ENCODE measurements at places on chromosomes 11 and 22.

DNA sequence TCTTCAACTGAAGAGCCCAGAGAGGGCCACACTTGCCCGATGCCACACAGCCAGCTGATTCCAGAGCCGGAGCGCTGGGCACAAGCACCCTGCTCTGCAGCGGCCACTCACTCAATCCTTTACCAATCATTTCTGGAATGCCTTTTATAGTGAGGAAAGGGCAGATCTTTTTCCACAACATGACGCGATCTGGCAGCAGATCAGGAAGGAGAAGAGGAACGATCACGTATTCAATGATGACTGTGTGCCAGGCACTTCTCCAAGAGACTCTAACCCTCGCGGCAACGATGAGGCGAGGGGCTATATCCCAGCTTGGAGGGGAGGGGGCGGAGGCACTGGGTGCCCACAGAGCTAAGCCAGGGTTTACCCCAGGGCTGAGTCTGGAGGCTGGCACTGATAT lies 56.3 kb upstream of the TCF20 start:
- no peak for DNase-seq

- DNase-seq = no peak
These were observed 47.1 kb downstream of the ADM start for GRCh38 chr11:10351765-10352641.

DNA sequence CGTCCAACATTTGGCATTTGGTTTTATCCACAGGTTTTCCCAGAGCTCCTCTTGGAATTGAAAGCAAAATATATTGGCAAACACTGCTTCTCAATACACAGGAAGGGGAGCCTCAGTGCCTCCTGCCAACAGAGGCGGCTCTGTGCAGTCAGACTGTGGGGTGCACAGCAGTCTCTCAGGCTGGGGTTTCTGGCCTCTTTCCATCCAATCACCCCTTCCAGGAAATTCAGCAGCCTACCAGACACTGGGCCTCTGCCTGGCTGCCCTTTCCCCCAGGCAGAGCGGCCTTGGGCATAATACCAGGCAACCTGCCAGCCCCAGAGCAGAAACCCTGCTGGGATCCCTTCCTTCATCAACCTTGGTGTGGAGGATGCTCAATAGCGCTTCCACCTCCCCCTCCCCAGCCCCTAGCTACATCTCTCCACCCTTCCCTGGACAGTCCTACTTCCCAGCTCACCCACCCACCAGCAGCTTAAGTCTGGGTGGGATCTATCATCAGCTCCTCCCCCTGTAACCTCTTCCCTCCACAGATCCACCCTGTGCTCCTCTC lies 17.8 kb upstream of the RAPSN start:
- no peak for DNase-seq

- no peak for DNase-seq
These were observed 5.2 kb upstream of the RAB1B start for GRCh38 chr11:66263231-66263630.

DNA sequence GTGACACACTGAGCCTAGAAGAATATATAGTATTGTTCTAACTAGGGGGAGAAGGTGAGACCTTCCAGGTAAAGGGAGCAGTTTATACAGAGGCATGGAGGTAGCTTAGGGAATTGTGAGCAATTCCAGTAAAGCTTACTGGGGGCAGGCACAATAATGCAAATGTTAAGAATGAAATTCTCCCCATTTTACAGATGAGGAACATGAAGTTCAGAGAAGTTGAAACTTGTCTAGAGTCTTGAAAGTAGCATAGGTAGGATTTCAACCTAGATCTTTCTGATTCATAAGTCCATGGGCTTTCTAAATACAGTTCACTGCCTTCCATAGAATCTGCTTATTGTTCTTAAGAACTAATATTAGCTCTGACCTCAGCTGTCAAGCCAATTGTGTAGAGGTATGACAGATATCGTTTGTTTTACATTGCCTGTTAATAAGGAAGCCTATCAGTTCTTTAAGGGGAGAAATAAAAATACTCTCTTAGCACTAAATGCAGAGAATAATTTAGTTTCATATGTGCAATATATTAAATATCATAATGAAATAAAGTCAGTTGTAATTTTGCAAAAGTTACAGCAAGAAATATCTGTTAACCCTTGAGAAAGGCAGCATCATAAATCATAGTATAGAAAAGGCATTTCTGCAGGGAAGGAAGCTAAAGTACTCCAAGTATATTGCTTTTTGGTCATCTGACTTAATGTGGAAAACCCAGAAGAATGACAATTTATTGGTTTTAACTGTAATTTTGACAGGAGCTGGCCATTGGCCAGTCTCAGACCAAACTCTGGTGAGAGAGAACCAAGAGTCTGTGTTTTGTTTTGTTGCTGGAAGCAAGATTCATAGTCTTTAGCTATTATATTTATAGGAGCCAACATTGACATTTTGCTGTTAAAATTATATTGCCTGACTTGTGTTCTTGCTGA lies 181.8 kb downstream of the UVRAG start:
- DNase-seq = no peak

DNA sequence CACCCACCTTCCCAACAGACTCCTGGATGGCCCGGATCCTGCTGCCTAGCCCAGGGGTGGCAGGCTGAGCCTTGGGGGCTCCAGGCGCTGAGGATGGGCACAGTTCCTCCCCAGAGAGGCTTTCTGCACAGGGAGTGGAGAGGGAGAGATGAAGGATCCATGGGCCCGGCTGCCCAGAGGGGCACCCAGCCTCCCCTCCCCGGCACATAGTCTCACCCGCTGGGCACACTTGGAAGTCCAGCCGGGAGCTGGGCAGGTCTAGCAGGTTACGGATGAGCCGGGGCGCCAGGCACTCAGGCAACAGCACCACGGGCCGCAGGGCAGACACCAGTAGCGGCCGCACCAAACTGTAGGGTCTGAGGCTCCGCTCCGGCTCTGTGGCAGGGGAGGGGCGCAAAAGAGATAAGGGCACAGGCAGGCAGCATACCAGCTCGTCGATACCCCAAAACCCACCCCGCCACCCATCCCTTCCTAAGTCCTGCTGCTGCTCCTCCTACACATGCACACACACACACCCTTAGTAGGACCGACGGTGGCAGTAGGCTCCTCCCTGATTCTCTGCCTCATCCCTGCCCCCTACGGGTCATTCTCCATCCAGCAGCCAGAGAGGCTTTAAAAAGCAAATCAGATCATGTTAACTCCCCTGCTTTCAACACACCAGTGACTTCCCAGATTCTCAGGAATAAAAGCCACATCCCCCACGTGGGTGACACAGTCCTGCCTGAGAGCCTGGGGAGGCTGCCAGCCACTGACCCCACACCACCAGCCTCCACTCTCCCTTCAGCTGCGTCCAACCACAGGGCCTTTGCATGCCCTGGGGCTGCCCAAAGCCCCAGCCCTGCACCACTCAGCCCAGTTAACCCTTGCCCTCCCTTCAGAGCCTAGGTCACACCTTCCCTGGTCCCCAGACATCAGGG lies 6.5 kb upstream of the MFNG start:
- DNase-seq = peak; percentile 24

DNA sequence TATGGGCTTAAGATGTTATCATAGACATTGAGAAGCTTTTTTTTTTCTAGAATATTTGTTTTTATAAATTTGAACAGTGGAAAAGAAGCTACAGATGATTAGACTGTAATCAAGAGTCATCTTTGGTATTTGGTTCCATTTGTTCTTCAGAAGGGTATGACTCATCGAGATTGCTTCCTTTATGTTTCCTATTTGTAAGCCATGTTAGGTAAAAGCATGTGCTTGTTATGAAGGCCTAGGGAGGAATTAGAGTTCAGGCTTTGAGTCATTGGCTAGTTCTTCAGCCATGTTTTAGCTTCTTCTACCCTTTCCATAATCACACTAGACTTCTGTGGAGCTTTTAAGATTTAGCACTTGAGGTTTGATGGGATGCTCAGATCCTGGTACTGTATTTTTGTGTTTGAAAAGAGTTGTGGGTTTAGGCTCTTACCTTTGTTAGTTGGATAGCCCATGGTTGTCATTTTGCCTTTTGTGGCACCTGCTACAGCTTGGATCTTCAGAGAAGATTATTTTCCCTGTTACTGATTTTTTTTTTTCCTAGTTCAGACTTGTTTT lies 44.3 kb downstream of the POLD3 start:
- DNase-seq = no peak

DNA sequence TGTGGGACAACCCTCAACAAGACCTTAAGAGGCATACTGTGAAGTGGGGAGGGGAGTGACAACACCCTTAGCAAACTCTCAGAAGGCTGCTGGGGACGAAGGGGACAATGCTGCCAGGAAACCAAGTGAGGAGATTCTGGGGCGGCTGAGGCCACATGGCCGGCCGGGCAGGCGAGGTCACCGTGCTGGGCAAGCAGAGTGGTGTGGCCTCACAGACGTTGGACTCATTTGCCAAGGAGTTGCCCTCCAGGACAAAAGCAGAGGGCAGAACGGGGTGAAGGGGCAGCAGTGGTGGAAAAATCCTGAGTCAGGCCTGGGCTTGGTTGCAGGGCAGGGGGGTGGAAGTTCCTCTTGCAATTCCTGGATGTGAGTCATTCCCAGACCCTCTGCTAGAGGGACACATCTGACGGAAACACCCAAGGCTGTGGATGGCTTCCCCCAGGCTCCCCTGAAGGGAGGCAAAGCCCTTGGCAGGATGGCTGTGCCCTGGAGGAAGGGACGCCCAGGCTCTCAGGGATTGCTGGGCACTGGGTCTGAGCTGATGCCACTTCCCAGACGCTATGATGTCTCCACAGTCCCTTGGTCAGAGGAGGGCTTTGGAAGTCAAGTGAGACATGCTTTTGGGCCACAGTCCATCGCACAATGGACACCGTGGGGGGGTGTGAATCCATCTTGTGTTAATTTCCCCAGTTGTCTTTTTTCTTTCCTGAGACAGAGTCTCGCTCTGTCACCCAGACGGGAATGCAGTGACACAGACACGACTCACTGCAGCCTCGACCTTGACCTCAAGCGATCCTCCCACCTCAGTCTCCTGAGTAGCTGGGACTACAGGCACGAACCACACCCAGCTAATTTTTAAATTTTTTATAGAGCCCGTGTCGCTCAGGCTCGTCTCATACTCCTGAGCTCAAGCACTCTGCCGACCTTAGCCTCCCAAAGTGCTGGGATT lies 16.2 kb upstream of the SHANK3 start:
- no peak for DNase-seq

- no peak for DNase-seq
These were observed 17.4 kb downstream of the LRFN4 start for GRCh38 chr11:66874232-66874631.

GRCh38 chr11:120966840-120967239 lies 57.1 kb upstream of the TBCEL start:
- DNase-seq = no peak

DNA sequence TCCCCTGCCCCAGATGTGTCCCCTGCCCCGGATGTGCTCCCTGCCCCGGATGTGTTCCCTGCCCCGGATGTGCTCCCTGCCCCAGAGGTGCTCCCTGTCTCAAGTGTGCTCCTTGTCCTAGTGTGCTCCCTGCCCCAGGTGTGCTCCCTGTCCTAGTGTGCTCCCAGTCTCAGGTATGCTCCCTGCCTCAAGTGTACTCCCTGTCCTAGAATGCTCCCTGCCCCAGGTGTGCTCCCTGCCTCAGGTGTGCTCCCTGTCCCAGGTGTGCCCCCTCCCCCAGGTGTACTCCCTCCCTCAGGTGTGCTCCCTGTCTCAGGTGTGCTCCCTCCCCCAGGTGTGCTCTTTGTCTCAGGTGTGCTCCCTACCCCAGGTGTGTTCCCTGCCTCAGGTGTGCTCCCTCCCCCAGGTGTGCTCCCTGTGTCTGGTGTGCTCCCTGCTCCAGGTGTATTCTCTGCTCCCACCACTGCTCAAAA lies 48.7 kb upstream of the RASD2 start:
- no peak for DNase-seq

GRCh38 chr11:83717537-83717936 lies 431.4 kb upstream of the CCDC90B start:
- DNase-seq = no peak

GRCh38 chr11:61927501-61927900 lies 10.1 kb upstream of the RAB3IL1 start:
- no peak for DNase-seq

DNA sequence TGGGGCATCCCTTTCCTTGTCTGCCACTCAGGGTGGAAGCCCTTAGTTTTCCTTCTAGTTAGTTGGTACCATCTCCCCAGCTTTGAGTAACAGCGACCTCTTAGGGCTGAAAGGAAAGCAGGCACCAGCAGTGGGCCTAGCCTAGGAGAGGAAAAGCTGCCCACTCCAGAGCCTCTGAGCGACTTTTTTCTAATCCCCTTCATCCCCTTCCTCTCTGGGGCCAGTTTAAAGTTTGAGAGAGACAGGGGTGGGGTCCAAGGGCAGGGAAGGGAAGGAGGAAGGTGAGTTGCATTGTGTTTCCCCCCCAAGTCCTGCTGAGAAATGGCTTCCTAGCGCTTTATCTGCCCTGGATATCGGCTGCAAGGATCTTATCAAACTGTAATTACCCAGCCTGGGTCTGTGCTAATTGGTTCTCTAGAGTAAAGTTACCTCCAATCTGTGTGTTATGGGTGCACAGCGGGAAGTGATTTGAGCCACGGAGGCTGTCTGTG lies 573.9 kb upstream of the CADM1 start:
- DNase-seq = no peak

GRCh38 chr22:45775062-45775461 lies 103.4 kb downstream of the ATXN10 start:
- no peak for DNase-seq

DNA sequence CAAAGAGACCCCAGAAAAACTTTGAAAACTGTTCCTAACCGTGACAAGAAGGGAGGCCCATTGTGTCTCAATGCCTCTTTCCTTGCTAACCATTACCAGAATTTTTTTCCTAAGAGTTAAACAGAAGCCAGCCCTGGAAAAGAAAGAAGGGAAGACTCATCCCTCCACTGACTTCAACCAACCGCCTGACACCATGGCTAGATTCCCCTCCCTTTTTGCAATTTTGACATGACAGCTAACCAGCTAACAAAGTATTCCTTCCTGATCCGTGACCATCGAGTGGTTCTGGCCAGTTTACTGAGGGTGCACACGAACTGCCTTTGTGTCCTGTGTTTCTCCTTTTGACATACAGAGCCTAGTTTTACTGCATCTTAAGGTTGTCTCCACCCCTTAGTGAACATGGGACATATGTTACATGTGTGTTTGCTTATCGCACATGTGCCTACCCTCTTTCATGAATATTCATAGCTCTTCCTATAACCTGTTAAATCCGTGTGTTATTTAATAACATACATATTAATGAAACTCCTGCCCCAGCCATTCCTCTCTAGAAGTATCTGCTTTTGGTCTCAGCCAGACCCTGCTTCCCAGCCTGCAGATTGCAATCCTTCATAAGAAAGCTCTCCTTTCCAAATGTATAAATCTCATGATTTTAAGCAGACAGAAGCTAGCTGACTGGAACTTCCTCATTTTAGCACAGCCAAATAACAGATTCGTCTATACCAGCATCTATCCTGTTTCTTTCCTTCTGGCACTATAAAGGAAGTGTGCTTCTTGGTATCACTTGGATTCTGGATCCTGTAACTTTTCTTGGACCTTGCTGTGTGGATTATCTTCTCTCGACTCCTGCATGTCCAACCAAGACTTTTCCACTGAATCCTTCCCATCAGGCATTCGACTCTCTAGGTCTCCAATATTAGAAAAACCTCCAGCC lies 37.8 kb downstream of the RASSF10 start:
- no peak for DNase-seq

DNA sequence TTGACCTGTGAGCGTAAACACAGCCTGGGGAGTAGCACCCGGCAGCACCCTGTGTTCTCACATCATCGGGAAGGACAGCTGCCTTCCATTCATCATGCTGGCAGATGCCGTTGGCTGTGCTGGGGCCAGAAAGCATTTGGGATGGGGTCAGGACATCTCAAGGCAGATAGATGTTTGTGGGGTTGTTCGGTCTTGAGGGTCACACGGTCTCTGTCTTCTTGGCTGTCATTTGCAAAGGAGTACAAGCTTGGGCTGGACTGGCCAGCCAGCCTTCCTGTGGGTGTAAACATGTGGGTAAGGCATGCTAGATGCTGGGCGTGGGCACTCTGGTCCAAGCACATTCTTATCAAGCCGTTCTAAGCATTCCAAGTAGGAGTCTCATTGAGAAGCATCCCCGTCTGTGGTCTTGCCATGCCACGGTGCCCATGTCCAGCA lies 81.4 kb downstream of the TBC1D22A start:
- no peak for DNase-seq
